ENCODE measurements at places on chromosomes 7 and 10.
A peak's percentile ranks its signal among the peaks of the same experiment; 100 is the strongest.

- peak; percentile 62 for DNase-seq
Observed at GRCh38 chr7:135147899-135148721, at the start of gene TMEM140. Gene TMEM140, plus strand, starts transcription at chr7:135148072. Its CDS starts 16,370 bp downstream, at chr7:135164442.

DNA sequence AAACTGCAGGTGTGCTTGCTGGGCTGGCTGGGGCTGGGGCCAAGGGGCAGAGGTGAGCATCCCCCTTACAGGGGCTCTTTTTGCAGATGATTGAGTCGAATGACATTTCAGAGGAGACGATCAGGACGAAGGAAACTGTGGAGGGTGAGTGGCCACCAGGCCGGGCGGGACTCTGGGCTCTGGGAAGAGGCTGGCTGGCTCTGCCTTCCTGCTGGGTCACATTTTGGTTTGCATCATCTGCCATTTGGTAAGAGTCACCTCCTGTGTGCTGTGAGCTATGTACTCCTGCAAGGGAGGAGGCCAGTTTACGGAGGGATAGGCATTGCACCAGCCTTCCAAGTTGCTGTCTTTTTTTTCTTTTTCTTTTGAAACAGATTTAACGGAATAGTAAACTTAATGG is 73.0 kb upstream of the GTF2IRD1 start:
- no peak for DNase-seq

DNA sequence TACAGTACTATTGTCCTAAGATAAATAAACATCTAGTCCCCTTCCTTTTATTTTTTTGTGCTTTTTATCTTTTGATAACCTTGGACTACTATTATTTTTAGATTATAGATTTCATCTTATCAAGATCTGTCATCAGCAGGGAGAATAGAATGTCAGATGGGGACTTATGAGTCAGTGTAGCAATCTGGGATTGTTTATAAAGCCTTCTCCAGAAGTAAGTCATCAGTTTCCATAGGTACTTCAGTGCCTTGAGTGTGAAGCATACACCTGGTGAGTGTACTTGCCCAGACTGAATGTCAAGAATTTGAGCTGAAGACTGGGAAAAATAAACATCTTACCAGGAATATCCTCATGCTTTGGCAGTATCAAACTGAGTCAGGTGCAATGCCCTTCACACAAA is 2.1 kb downstream of the CASD1 start:
- DNase-seq, result no peak

- DNase-seq, result no peak
Observed at GRCh38 chr10:58384544-58384998, 639 bp upstream of the TFAM start.
